ENCODE measurements at places on chromosomes 5 and 9.
A peak's percentile ranks its signal among the peaks of the same experiment; 100 is the strongest.

DNA sequence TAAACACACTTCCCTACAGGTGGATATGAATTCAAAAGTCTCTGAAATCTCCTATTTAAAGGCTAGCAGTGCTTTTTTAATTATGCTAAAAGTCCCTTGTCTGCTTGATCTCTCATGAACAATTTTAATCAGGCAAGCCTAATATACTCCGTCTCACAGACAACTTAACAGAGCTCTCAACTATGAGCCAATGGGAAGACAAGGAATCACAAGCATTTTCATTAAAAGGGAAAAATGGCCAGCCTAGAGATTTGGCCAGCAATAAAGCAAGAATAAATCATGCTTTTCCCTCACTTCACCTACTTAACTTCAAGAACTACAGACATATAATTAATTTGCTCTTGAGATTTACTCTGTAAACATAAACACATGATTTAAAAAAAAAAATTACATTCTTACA, 78.0 kb downstream of the RFX3 start:
- no peak for DNase-seq

- no peak for DNase-seq
Observed at GRCh38 chr5:128279345-128279744, 195.8 kb downstream of the SLC12A2 start.

GRCh38 chr5:35131723-35132122, 84.0 kb upstream of the AGXT2 start:
- DNase-seq: no peak

- no peak for DNase-seq
Observed at GRCh38 chr5:135642488-135642870, 63.7 kb upstream of the CXCL14 start.

DNA sequence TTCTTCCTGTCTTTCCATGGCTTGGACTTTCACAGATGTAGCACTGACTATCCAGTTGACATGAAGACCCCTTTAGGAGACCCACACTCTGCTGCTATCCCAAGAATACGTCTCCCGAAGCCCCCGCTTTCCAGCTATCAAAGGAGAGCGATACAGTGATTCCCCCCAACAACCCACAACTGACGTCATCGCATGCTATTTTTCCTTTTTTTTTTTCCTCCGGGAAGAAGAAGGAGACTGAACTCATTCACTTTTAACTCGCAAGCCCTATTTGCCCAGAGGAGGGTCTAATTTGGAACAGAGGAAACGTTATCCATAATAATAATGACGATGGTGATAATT, 2.1 kb downstream of the PAPPA start:
- no peak for DNase-seq

GRCh38 chr5:96718635-96719077, 56.5 kb downstream of the CAST start:
- no peak for DNase-seq

DNA sequence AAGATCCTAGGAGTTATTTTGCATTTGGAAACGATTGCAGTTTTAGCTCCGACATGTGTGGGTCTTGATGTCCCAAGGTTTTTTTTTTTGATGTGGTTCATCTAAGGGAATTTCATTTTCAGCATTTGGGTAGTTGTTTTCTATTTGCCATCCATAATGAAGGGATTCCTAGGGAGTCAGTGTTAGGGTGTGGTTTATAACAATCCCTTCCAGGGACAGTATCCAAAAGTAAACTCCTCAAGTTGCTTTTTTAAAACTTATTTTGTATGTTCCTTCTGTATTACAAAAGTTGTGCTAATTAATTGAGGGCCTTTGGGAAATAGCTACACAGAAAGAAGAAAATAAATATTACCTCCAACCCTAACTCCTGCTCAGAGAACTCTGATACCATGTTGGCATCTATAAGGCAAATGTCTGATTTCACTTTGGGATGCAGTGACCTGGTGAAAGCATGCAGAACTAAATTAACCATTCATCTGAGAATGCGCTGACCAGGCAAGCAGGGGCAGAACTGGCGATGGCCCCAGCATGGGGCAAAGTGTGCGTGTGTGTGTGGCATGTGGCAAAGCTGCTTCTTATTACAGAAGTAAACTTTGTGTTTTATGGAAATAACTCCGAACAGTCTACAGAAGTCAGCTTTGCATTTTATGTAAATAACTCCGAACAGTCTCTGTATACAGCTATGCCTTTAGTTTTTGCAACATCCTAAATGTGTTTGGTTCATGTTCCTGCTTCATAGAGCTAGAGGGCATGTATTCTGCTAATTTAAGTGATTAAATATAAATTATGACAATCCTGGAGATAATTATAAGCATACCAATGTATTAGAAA, 237.2 kb downstream of the TRPM3 start:
- no peak for DNase-seq

DNA sequence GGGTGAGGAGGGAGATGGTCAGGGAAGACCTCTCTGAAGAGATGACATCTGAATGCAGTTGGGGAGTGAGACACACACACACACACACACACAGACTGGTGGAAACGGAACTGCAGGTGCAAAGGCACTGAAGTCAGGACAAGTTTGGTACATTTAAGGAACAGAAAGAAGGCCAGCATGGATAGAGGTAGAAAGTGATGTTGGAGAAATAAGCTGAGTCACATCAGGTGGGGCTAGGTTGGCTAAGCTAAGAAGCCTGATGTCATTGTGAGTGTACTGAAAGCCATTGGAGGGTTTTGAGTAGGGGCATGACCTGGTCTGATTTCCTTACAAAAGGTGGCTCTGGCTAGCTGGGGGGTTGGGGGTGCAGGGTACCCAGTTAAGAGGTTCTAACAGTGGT, 3.1 kb downstream of the BSPRY start:
- no peak for DNase-seq

DNA sequence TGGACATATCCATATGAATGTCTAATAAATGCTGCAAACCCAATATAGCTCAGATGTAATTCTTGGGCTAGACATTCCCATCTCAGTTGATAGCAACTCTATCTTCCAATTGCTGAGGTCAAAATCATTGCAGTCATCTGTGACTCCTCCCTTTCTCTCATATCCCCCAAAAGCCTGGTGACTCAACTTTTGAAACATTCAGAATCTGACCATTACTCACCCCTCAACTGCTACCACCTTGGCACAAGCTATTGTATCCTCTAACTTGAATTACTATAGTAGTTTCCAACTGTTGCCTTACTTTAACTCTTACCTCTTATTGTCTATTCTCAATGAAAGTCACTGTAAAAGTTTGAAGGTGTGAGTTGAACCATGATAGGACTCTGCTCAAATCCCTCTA, 600.1 kb upstream of the RGMB start:
- no peak for DNase-seq

- DNase-seq: no peak
Observed at GRCh38 chr5:113255579-113256386, 179.0 kb downstream of the TSSK1B start.

- no peak for DNase-seq
Observed at GRCh38 chr5:6652025-6652424, 18.8 kb downstream of the SRD5A1 start.

- DNase-seq: no peak
Observed at GRCh38 chr5:141003791-141004611, 37.7 kb downstream of the PCDHAC2 start.

DNA sequence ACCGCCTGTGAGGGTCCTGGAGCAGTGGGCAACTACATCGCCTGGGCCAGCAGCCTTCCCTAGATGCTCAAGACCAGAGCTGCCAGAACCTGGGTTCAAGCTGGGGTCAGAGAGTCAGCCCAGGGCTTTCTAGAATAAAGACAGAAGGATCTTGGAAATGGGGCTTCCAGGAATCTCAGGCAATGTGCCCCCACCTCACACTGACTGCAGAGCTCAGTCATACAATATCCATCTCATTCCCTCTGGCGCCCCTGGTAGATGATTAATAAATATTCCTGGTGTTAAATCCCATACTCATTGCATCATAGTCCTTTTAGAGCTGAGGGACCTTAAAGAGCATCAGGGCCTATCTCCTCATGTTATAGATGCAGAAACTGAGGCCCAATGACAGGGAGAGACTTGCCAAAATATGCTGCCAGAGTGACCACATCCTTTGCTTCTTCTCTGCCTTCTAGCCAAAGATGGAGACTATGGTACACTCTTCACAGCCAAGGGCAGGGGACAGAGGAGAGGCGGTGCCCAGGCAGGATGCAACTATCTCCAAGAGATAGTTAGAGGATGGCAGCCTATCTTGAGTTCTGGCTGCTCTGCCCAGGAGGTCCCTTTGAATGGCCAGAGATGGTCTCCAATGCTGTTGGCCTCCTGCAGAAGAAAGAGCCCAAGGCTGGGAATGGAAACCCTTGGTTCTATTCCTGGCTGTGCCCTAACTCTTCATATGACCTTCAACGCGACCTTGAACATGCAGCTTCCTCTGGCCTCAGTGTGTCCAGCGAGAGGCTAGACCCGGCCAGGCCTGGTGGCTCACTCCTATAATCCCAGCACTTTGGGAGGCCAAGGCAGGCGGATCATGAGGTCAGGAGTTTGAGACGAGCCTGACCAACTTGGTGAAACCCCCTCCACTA, 36.2 kb upstream of the IL17B start:
- no peak for DNase-seq

DNA sequence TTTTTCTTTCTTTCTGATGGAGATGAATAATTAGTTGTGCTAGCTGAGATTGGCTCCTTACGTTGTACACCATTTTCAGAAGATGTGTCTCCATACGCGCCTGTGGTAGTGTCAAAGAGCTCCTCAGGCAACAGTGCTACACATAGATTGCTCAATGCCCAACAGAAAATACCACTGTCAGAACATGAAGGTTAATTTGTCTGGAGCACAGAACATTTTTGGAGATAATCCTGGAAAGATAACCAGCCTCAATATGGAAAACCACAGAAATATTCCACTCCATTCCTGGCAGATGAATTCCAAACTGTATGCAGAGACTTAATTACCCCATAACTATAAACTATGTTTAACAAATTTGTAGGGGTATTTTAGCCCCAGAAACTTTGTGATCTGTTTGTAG, 233.6 kb downstream of the MARCHF11 start:
- DNase-seq: no peak

DNA sequence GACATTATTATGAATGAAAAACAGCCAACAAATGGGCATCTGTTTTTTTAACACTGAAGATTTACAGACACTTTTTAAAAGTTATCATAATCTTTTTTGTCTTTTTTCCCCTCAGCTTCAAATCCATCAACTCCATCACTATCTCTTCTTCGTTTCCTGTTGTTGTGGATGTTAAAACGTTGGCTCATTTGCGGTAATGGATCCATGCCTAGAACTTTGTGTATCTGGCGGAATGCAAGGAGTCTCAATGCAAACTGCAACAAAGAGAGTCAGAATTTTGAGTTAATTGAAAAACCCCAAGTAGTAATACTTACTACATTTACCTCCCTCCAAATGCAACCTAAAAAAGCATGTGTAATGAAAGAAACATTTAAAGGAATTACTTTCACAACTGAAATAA, 42.9 kb upstream of the MTMR12 start:
- DNase-seq: no peak

DNA sequence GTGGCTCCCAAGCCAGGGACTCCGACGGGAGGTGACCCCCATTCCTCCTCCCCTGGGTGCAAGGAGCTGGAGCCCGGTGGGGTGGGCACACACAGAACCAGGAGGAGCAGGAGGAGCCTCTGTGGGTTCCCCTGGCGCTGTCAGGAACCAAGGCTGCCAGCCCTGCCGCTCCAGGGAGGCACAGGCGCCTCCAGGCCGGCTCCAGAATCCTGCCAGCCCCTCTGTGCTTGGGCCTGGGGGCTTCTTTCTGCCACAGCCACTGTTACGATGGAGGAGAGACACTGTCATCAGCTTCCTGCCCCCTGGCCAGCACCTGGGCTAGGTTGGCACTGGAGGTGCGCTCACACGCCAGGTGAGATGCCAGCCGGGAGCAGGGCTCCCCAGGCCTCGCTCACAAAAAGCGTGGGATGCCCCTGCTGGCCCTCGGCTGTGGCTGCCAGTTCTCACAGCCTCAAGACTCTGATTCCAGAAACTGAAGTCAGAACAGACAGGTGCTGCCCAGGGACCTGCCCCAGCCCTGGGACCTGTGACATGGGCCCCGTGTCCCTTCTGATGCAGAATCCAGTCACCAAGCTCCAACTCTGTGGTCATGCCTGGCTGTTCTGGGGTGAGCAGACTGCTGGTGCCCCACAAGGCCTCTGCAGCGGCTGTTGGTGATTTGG, 37.4 kb upstream of the UBAC1 start:
- no peak for DNase-seq

GRCh38 chr9:97365634-97366033, 46.3 kb upstream of the TDRD7 start:
- DNase-seq: no peak

- peak; percentile 25 for DNase-seq
Observed at GRCh38 chr9:122402403-122402871, 31.6 kb downstream of the PTGS1 start.

DNA sequence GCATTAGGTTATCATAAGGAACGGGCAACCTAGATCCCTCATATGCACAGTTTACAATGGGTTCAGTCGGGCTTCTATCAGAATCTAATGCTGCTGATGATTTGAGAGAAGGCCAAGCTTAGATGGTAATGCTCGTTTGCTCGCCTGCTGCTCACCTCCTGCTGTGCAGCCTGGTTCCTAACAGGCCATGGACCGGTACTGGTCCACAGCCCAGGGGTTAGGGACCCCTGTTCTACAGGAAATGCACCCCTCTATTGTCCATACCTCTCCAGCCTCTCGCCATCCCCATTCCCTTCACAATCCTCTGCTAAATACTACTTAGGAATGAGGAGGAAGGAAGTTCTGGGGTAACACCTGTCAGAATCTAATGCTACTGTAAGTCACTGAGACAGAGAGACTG, 75.1 kb downstream of the OXCT1 start:
- no peak for DNase-seq

Measured in activated T-cell treated with anti-CD3 and anti-CD28 coated beads for 4 hours (primary cell).